ENCODE measurements at places on chromosomes 1 and 21.
A peak's percentile ranks its signal among the peaks of the same experiment; 100 is the strongest.

- DNase-seq: no peak
Observed at GRCh38 chr1:159946242-159947187, 1.1 kb upstream of the IGSF9 start.

GRCh38 chr1:236465959-236466303 lies 57.9 kb upstream of the LGALS8 start:
- no peak for DNase-seq

DNA sequence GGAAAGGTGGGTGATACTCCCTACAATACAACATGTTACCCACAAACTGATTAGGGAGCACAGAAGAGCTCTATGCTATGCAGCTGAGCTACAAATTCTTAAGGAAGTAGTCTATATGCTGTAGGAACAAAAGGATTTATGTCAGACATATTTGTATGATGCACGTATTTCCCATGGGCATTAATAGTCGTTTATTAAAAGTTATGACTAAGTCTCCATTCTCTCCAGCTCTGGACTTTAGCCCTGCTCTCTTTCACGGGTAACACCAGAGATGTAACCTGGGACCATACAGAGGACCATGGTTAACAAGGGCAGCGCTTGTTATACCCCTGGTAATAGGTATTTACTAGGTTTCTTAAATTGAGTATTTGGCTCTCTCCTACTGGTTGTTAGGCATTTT lies 168.2 kb upstream of the C1orf105 start:
- DNase-seq: no peak

- DNase-seq: peak; percentile 78
Observed at GRCh38 chr1:214565310-214565709, 13.9 kb upstream of the PTPN14 start.

- DNase-seq: peak; percentile 83
Observed at GRCh38 chr1:110634455-110635311, 28.5 kb upstream of the KCNA2 start.

- no peak for DNase-seq
Observed at GRCh38 chr1:33379631-33380354, 51.1 kb downstream of the PHC2 start.

DNA sequence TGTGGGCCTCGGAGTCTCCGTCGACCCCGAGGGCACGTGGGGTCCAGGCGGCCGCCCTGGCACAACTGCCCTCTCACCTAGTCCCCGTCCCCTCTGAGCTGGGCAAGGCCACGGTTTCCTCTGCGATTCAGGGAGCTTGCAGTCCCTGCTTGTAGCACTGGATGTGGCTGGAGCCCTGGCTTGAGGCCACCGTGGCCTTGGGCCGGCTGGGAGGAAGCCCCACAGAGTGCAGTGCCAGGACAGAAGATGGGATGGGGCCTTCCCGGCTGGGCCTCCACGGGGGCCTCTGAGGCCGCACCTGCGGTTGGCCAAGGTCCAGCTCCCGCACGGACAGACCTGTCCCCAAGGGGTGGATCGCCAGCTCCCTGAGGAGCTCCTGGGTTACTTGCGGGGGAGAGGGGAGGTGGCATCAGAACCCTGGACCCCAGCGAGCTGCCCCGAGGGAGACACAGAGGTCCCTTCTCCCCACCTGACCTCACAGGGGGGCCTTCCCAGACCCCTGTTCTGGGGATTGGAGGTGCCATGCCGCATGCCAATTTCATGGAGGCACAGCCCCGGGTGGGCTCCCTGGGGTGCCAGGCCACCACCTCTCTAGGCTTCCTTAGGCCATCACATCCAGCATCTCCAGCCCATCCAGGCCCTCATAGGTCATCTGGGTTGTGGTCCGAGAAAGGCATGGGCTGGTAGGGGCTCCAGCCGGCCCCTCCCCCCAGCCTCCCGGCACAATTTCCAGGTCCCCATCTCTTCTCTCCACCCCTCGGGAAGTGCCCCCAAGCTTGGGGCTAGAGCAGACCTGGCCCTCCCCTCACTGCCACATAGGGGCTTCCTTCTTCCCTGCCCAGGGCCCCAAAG lies 80.8 kb downstream of the MORN1 start:
- DNase-seq: no peak

GRCh38 chr1:87956750-87957149 lies 628.1 kb downstream of the LMO4 start:
- DNase-seq: no peak

- no peak for DNase-seq
Observed at GRCh38 chr21:42193131-42193671, 25.7 kb upstream of the ABCG1 start.

- no peak for DNase-seq
Observed at GRCh38 chr1:100941098-100941527, 45.2 kb downstream of the SLC30A7 start.

GRCh38 chr1:58783090-58783992 lies 506 bp downstream of the JUN start:
- DNase-seq: no peak

- DNase-seq: no peak
Observed at GRCh38 chr1:147502760-147503159, 38.5 kb upstream of the BCL9 start.

DNA sequence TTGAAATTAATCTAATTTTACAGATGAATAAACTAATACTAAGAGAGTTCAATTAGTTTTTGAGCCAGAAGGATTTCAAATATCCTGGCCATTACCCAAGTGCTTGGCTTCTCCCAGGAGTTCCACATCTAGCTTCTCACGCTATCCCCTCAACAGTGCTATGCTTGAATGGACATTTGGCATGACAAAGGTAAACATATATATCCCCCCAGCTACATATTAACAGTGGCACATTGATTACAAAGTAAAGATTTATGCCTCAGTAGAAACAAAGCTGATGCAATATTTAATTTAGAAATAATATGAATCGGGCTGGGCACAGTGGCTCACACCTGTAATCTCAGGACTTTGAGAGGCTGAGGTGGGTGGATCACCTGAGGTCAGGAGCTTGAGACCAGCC lies 434.6 kb upstream of the PRMT6 start:
- DNase-seq: no peak

DNA sequence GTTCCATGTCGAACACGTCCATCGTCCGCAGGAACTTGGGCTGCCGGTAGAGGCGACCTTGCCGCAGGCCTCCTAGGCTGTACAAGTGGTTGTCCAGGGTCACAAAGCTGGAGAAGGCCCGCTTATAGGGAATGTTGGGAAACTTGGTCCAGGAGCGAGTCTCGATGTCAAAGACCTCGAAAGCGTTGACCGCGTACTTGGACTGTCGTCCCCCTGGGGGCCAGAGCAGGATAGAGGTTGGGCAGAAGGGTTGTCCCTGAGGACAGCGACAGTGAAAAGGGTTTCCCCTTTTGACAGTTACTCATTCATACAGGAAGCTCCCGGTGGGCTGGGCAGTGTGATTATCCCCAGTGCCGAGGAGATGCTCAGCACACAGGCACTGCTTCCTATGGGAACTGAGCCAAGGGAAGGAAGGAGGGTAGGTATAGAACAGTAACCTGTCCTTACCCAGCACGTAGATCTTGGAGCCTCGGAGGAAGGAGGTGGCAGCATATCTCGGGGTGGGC lies 17.5 kb downstream of the KLHDC8A start:
- DNase-seq: no peak

- no peak for DNase-seq
Observed at GRCh38 chr1:175829845-175830244, 86.5 kb upstream of the TNR start.

GRCh38 chr1:155636397-155637153 lies 26.6 kb downstream of the MSTO1 start:
- no peak for DNase-seq

DNA sequence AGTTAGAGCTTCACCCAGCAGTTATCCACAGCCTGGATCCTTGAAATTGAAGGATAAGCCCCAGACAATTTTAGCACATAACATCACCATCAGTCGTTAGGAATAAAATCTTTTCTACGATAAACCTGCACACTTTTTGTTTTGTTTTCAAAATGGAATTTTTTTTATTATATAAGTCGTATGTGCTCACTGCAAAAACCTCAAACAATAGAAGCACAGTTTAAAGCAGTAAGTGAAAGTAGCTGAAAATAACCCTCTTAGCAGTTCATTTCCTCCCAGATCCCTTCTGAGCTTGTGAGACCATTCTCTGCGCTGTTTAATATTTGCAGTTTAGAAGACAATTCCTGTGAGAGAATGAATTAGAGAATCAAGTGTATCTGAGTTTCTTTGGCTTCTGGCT lies 38.3 kb downstream of the ELK4 start:
- DNase-seq: no peak

All from DMS 273 treated with DMSO at 0.1 percent for 48 hours (cell line).